ENCODE measurements at places on chromosomes 3 and 15. TPM values are rescaled to one million over a fixed set of nuclear protein-coding genes. Genes with fewer than 3 reads are reported as not detected.

- DNase-seq: no peak
Observed at GRCh38 chr15:85746641-85747040, 48.1 kb downstream of the KLHL25 start.

DNA sequence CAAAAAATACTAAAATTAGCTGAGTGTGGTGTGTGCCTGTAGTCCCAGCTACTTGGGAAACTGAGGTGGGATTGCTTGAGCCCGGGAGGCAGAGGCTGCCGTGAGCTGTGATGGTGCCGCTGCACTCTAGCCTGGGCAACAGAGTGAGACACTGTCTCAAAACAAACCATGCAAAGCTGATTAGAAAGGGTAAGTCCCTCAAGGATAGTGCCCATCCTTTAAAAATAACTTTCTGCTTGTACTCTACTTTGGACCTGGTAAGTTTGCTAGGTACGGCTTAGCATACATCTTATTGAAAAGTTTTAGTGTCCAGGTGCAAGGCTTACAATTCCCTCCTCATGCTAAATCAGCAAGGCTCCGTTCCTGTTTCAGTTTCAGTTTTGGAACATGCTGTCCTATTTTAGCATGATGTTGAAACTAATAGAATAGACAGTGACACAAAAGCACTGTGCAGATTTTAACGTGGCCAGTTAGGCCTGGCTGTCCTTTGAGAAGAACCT, 21.4 kb downstream of the FEM1B start:
- peak; percentile 86 for DNase-seq

Gene SLC24A5
- polyA plus RNA-seq: not detected

Gene ARHGEF26
- 13.5 TPM for polyA plus RNA-seq

DNA sequence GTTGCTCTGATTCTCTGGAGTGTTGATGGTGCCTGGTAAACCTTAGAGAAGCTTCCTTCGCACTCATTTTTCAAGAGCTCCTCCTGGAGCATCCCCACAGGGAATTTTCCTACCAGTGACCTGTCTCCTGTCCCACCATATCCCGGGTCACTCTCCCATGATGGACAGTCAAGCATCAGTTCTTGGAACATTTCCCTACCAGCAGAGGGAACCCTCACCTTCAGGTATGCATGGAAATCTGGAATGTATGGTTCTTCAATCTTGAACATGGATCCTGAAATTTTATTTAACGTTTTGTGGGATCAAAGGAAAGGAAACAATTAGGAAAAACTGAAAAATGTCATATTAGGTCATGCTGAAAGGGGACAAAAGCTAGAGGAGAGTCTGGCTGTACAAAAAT, 153.8 kb downstream of the SPATA16 start:
- DNase-seq: no peak

Gene SLC9C1
- 0.41 TPM for polyA plus RNA-seq

DNA sequence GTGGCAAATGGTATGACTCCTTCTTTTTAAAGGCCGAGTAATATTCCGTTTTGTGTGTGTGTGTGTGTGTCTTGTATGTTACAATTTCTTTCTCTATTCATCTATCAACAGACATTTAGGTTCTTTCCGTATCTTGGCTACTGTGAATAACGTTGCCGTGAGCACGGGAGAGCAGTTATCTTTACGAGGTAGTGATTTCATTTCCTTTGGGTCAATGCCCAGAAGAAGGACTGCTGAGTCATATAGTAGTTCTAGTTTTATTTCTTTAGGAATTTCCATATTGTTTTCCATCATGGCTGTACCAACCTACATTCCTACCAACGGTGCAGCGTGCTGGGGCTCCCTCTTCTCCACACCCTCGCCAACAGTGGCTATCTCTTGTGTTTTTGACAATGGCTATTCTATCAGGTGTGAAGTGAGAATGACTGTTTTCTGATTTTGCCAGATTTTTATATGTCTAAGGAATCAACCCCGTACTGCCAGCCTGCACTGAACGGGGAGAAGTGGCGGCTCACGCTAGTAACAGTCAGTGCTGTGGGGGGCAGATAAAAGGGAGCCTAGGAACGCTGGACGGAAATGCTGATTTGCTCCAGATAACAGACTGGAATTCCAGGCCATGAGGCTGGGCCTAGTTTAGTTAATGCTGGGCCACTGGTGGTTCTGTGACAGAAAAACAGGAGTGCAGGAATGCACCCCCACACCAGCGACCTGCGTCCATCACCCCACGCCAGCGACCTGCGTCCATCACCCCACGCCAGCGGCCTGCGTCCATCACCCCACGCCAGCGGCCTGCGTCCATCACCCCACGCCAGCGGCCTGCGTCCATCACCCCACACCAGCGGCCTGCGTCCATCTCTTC, 168.1 kb downstream of the XXYLT1 start:
- DNase-seq: peak; percentile 79

- peak; percentile 52 for DNase-seq
Observed at GRCh38 chr3:54999159-54999558, 71.3 kb upstream of the LRTM1 start.

Gene ATXN7
- polyA plus RNA-seq: 13.6 TPM

DNA sequence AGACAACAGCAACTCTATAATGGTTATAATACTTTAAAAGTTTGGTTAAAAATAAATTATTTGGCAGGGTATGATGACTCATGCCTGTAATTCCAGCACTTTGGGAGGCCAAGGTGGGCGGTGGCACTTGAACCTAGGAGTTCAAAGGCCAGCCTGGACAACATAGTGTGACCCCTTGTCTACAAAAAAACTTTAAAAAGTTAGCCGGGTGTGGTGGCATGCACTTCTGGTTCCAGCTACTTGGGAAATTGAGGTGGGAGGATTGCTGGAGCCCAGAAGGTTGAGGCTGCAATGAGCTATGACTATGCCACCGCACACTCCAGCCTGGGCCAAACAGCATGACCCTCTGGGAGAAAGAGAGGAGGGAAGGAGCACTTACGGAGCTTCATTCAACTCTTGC, 7.7 kb upstream of the TRPC1 start:
- DNase-seq: no peak

- peak; percentile 86 for DNase-seq
Observed at GRCh38 chr15:55290528-55291057, 980 bp upstream of the RAB27A start.

DNA sequence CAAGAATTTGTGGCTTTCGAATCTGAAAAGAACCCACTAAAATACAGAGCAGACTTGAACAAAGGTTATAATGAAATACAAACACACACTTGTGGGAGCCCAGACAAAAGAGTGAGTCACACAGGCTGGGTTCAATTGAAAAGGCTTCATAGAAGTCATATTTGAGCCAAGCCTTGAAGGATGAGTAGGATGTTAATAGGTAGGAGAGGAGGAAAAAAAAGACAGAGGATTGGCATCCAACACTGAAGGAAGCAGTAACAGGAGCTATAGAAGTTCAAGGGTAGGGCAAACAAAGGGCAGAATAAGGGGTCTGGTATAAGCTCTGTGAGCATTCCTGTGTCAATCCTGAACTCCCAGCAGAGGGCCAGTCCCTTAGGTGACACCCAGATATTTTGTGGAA, 325.4 kb downstream of the FOXP1 start:
- DNase-seq: no peak

DNA sequence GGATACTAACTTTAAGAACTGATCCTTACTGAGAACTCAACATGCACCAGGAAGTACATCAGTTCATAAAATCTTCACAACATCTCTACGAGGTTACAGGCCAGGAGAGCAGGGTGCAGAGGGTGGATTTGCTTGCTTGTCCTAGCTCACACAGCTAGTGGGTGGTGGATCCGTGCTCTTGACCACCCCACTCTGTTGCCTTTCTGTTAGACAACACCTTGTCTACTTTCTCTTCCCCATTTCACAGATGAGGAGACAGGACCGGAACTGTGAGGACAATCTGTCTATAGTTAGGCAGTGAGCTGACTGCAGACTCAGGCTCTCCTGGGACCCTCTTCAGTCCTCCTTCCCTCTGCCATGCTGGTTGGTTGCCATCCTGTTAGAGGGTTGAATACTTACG, 221.7 kb upstream of the TLE3 start:
- peak; percentile 39 for DNase-seq

Gene CPA3
- polyA plus RNA-seq: 1.7 TPM

GRCh38 chr3:25817107-25817506, 27.2 kb downstream of the OXSM start:
- no peak for DNase-seq

Gene ALDH1A2
- polyA plus RNA-seq: 36.4 TPM

Gene MOBP
- polyA plus RNA-seq: not detected

DNA sequence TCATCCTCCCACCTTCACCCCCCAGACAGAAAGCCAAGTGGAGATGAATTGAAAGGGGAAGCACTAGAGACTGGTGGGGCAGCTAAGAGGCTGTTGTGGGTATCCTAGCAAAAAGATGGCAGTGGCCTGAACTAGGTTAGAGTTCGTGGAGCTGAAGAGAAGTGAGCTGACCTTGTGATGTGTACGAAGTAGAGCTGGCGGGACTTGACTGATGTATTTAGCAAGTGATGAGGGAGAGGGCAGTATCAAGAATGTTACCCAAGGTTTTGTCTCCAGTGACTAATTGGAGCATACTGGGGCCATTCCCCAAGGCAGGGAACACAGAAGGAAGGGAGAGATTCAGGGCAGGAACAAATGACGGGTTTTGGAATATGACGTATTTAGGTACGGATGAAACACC, 50.0 kb upstream of the CP start:
- DNase-seq: no peak

GRCh38 chr3:162847511-162847910, 1350.9 kb downstream of the OTOL1 start:
- DNase-seq: no peak

Gene FOXB1
- not detected for polyA plus RNA-seq

Gene PDIA3
- 217 TPM for polyA plus RNA-seq

DNA sequence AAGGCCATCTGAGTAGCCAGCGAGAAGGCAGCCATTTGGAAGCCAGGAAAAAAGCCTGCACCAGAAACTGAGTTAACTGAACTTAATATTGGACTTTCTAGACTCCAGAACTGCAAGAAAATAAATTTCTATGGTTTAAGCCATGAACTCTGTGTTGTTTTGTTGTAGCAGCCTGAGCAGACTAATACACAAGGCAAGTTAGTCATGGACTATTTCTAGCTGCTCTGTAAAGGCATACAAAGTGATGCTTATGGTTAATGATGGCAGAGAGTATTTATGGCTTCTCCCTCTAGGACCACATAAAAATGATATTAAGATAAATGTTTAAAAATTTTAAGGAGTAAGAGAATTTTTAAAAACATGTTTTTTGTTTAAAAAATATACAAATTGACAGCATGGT, 37.1 kb downstream of the PROS1 start:
- DNase-seq: no peak

Gene POC1A
- 4.9 TPM for polyA plus RNA-seq

DNA sequence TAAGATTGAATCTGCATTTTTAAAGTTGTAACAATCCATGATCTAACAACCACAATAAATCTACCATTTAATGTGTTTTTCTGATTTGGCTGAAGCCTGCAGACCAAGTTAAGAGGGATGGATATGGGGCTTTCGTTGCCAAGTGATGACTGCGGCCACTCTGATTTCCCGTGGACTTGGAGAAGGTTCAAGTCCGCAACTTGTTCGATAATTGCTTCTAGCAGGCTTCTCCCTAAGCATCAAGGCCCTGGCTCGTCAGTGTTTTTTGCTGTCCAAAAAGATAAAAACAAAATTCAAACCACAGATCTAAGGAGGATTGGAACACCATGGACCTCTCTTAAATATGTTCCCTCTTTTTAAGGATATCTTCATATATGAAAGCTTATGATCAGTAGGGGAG, 256.6 kb downstream of the CNTN3 start:
- peak; percentile 73 for DNase-seq

DNA sequence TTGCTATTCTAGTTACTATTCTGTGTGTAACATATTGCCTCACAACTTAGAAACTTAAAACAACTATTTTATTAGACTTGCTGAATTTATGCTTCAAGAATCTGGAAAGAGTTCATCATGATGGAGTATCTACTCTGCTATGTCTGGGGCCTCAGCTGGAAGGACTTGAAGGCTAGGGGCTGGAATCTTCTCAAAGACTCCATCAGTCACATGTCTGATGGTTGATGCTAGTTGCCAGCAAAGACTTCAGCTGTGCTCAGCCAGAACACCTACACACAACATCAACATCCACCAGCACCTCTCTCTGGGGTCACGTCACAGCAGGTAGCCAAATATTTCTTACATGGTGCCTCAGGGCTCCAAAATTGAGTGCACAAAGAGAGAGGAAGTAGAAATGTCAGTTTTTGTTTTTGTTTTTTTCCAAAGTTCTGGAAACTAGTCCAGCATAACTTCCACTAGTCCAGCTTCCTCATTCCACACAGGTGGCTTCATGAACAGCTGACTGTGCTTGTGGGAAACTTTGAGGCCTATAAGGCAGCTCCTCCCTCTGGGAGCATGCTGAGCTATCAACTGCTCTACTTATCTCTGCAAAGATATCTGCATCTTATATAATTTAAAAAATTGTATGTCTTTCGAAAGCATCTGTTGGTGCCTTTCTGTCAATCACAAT, 325.4 kb upstream of the AGTR1 start:
- DNase-seq: peak; percentile 68

- peak; percentile 26 for DNase-seq
Observed at GRCh38 chr15:66252685-66253417, 699 bp downstream of the MEGF11 start.

- DNase-seq: no peak
Observed at GRCh38 chr3:168977716-168978374, 685.7 kb downstream of the MECOM start.

- peak; percentile 56 for DNase-seq
Observed at GRCh38 chr3:184907681-184908649, 96.0 kb downstream of the VPS8 start.

DNA sequence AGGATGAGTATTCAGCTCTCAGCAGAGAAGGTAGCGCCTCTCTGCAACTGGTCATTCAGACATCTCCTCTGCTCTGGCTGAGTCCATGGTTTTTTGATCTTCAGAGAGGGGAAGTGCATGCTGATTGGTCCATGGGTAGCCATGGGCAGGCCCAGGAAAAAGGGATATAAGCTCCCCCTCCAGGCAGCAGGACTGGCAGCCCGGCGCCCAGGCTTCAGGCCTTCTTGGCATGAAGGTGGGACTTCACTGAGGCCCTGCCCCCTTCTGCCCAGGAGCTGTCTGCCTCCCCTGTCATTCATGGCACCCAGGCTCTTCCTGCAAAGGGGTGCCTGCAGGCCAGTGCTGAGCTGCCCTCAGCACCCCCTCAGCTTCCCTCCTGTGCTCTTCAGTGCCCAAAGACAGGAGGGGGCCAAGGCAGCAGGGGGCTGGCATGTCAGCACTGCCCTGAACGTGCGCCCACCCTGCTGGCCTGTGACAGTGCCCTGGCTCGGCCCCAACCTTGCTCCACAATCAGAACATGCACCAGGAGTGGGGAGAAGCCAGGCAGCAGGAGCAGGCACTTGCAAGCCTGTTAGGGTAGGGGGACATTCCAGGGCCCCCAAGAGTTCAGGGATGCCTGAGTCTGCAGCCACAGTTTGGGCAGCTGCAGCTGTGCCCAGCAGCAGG, 13.8 kb upstream of the NR1I2 start:
- no peak for DNase-seq

DNA sequence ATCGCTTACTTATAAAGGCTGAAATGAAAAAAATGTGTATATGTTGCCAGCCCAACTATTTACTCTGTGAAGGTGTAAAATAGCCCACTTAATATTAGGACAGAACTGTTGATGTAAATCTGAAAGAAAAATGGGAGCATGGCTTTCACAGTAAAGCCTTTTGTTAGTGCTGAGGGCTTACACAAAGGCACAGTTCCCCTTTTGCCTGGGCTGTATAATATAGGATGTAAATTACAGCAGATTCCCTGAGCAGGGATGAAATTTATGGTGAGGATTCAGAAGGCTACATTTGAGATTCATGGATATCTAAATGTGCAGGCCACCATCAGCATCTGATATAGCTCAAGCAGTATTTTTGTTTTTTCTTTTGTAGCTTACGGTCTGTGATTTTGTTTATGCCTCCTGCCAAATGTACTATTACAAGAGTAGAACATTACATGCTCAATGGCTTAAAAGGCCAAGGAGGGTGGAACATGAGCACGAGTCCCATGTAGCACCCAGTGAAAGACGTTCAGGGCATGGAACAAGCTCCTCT, 109.1 kb upstream of the ATP10A start:
- DNase-seq: no peak
